ENCODE measurements at places on chromosomes 1 and 21. TPM values are rescaled to one million over a fixed set of nuclear protein-coding genes. Genes with fewer than 3 reads are reported as not detected.

The AMPD1 gene
- not detected for total RNA-seq

The PCNX2 gene
- total RNA-seq: 6.6 TPM

The LRP8 gene
- 2.7 TPM for total RNA-seq

- DNase-seq: no peak
Observed at GRCh38 chr1:176466514-176466913, 3.5 kb downstream of the PAPPA2 start.

DNA sequence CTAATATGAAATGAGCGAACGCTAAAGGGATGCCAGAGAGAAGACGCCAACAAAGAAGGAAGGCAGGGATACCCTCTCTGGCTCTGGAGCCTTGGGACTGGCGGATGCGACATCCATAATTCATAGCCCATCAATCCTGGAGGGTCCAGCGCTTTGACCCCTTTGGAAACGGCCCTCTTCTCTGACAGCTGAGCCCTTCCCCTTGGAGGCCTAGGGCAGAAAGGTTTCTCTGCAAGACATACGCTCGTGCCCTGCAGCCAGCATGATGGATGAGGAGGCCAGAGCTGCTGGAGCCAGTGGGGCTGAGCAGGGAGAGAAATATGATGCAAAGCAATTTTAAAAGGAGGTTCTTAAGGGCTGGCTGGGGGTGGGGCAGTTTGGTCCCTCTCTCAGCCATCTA lies 22.2 kb downstream of the OPTC start:
- DNase-seq: no peak

The TBX15 gene
- 0.84 TPM for total RNA-seq

- DNase-seq: no peak
Observed at GRCh38 chr1:30472009-30472408, 251.4 kb downstream of the MATN1 start.

DNA sequence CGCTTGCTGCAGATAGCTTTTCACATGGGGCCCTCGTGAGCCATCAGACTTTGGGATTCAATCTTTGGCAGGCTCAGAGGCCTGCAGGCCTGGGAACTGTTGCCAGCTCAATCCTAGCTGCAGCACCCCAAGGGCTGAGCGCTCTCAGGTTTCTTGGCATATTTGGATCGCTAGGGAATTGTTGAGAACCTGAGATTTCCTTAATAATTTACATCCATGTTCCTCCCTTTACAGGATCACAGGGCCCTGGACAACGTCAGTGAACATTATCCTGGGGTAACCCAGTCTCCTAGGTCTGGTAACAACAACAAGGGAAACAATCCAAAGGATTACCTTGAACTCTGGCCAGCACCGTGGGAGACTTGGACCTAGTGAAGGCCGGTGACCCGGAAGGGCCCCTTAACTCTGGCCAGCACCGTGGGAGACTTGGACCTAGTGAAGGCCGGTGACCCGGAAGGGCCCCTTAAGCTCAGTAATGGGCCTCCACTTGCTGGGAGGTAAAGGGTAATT lies 49.3 kb upstream of the NEK2 start:
- no peak for DNase-seq

The FCRL2 gene
- not detected for total RNA-seq

DNA sequence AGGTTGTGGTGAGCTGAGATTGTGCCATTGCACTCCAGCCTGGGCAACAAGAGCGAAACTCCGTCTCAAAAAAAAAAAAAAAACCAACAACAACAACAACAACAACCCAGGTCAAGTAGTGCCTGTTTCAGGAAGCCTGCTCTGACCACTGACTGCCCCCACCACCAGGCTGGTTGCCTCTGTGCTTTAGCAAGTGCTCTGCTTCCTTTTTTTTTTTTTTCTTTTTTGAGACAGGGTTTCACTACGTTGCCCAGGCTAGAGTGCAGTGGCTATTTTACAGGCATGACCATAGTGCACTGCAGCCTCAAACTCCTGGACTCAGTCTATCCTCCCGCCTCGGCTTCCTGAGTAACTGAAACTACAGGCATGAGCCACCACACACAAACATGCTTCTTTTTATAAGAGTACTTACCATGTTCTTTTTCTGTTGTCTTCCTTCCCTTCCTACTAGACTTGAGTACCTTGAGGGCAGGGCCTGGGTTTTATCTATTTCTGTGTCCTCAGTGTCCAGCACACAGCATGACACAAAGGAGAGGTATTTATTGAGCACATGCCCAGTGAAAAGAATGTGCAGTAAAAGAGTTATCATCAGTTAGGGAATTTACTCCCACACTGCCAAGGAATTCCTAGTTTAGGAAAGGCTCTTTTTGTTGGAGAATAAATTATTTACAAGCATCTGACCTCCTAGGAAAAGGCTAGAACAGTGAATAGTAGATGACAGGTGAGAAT lies 9.9 kb upstream of the COA7 start:
- DNase-seq: no peak

The OR2T3 gene
- not detected for total RNA-seq

DNA sequence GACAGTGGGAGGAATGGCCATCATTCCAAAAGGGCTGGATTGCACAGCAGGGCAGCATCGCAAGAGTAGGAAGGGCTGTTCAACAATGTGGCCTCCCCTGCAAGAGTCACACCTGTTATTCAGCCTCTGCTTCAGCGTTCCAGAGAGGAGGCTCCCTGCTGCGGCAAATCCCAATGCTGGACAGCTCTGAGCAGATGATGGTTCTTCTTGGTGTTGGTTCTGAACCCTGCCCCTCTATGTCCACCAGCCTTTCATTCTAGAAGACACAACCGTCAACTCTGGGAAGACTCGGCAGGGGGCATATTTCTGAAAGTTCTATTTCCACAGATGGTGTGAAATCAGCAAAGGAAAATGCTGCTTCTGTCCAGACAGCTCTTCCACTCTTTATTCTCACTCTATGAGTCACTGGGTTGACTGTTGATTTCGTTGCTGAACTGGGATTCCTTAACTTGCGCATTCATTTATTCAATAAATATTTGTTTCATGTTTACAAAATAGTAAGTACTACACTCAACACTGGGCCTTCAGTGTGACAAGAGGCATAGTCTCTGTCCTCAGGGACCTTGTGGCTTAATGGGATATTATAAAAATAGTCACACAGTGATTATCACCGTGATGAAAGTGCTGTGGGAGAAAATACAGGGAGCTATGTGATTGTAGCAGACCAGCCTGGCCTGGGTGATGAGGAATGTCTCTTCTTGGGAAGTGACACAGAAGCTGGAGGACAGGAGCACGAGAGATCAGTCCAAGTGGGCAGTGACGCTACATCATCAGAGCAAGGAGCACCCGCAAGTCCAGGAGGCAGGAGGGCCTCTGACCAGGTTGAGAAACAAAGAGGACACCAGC lies 260.3 kb downstream of the SIPA1L2 start:
- no peak for DNase-seq

DNA sequence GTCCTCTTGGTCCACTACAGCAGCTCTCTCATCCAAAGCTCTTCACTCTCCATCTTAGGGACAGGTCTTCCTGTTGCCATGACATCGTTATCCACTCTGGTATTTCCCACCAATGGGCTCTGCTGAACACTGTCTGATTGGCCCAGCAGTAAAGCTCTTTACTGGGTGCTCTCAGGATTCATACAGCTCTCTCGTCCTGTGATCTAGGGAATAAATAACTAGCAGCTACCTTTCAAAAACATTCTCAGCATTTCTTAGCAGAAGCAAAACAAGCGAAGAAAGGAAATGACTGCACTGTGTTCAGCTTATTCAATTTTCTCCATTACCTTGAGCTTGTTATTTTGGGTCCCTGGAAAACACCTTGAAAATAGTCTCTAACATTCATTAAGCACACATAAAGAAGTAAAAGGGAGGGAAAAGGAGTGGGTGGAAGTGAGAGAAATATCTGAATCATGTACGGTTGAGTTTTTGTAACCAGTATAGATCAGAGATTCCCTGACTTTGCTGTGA lies 163.4 kb upstream of the SGIP1 start:
- no peak for DNase-seq

Data from esophagus muscularis mucosa (tissue), 4 donors.